ENCODE measurements at places on chromosomes 1 and 21. TPM values are rescaled to one million over a fixed set of nuclear protein-coding genes. Genes with fewer than 3 reads are reported as not detected.

- DNase-seq = no peak
Observed at GRCh38 chr1:169086603-169087455, 19.7 kb upstream of the ATP1B1 start.

The CYP4A22 gene
- total RNA-seq = not detected

The NEGR1 gene
- total RNA-seq = 8.0 TPM

The JAK1 gene
- total RNA-seq = 132 TPM

- no peak for DNase-seq
Observed at GRCh38 chr21:44887126-44887806, 13.8 kb upstream of the PTTG1IP start.

The LZIC gene
- total RNA-seq = 36.3 TPM

DNA sequence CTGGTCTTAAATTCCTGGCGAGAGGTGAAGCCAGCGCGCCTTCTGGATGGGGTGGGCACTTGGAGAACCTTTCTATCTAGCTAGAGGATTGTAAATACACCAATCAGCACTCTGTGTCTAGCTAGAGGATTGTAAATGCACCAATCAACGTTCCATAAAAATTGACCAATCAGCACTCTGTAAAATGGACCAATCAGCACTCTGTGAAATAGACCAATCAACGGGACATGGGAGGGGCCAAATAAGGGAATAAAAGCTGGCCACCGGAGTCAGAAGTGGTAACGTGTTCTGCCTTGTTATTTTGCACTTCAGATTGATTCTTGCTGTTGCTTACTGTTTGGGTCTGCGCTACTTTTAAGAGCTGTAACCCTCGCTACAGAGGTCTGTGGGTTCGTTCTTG lies 12.0 kb upstream of the LIN9 start:
- DNase-seq = no peak

The GBP5 gene
- 7.3 TPM for total RNA-seq

The DYRK1A gene
- 61.2 TPM for total RNA-seq

The S100A5 gene
- total RNA-seq = not detected

DNA sequence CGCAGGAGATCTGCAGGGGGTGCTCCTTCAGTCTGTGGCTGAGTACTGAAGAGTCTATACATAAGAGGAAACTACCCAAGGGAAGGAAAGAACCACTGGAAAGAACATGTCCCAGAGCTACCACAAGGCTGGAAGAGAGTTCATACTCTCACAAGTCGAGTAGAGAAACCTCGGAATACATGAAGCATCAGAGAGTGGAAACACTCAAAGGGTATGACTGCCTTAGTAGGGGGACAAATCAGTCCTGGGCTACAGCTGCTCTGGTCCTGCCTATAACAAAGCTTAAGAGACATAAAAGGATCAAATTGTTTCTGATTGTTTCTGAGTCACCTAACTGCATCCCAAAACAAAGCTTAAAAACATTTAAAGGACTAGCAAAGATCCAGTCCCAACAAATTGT lies 27.4 kb downstream of the TMEM50B start:
- no peak for DNase-seq

DNA sequence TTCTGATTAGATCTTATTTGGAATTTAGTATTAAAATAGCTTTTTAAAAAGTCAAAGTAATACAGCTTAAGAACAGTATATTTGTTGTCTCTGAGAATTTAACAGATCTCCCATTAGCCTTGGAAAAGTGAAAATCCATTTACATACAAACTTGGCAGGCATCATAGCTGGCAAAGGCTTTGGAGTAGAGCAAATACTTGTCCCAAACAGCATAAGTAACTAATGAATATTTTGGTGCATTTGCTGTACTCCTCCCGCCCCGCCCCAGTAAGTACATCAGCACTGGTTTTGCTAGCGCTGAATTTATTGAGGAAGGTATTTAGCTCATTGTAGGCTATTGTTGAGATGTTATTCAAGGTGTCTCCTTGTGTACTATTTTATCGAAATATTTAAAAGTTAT lies 417.7 kb upstream of the KAZN start:
- no peak for DNase-seq

The KCNK1 gene
- total RNA-seq = 44.8 TPM

- no peak for DNase-seq
Observed at GRCh38 chr1:245166471-245166885, 11.7 kb downstream of the KIF26B start.

GRCh38 chr1:217661407-217661806 lies 30.3 kb downstream of the SPATA17 start:
- no peak for DNase-seq

DNA sequence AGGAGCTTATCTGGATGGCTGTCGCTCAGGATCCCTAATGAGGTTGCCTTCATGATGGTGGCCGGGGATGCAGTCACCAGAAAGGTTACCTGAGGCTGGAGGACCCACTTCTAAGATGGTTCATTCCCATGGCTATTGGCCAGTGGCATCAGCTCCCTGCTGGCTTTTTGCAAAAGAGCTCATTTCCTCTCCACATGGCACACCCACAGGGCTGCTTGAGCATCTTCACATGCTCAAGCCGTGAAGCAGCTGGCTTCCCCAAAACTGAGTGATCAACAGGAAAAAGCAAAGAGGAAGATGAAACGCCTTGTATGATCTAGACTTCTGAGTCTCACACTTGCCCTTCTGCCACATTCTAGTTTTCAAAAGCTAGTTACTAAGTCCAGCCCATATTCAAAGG lies 124.6 kb upstream of the CXADR start:
- DNase-seq = no peak

DNA sequence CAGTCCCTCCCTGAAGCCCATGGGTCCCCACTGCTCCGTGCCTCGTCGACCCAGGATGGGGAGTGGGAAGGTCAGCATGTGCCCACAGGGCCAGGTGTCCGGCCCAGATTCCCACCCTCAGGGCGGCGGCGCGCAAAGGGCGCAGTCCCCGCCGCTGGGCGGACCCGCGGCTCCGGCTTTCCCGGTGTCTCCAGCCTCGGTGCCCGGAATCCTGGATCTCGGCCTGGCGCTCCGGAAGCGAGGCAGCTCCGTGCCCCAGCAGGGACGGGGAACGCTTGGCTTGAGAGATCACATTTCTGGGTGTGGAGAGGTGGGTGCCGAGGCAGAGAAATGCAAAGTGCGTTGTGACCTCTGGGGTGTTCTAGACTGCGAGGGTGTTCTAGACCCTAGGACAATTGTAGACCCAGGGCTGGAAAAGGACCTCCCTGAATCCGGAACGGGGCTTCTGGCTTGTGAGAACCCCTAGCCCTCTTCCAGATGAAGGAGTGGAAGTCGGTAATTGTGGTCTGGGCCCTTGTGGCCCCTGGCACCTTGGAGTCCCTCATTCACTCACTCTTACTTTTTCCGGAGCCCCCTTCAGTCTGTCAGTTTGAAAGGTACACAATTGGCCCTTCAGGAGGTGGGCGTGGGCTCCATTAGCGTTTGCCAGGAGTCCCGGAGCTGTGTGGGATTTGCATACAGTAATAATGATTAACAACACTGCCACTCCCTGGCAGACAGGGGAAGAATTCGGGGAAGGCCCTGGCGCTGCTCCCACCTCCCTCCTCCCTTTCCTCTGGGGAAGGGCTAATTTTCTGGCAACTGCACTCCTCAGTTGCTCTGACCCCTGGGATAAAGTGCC lies 1.6 kb upstream of the KCND3 start:
- peak; percentile 74 for DNase-seq

DNA sequence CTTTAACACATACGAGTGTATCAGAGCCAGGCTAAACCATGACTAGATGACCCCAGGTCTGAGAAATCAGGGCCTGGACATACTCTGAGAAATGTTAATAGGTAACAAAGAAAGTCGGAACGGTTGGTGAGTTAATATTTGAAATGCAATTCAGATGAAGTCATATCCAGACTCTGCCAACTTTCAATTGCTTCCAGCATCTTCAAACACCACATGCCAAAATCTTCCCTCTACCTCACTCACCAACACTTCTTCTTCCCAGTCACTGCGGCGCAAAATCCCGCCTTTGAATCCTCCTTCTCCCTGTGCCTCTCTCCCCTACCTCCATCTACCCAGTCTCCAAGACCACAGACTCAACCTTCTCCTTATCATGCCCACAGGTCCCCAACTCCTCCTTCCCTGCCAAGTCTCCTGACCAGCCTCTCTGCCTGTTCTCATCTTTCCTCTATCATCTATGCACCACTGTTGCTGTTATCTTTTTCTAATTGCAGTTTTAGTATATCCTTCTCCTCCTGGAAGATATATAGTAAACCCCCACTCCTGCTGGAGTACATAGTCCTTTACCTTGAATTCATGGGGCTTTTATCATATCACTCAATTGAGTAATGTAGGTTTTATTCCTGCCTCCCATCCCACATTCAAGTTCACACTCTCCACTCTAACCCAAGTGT lies 41.3 kb downstream of the ZBTB18 start:
- peak; percentile 28 for DNase-seq

DNA sequence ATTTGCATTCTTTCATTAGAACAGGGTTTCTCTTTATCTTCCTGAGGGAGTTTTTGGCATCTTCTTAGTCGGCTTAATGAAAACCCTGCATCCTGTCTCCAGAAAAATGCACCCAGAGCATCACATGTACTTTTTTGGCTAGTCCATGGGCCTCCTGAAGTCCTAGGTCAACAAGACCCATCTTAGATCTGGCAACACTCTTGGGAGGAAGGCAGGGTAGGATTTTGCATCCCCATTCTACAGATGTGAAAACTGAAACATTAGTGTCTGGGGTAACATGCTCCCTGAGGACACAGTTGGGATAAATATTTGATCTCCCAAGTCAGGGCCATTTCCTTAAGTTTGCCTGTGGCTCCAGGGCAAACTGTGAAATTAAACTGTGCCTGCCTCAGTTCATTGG lies 40.0 kb upstream of the HMGB4 start:
- no peak for DNase-seq

- DNase-seq = peak; percentile 90
Observed at GRCh38 chr1:220879076-220879508, at the start of gene HLX. HLX (plus strand) TSS chr1:220879443; CDS start chr1:220879858, 415 bp downstream.

The ZNF648 gene
- not detected for total RNA-seq

DNA sequence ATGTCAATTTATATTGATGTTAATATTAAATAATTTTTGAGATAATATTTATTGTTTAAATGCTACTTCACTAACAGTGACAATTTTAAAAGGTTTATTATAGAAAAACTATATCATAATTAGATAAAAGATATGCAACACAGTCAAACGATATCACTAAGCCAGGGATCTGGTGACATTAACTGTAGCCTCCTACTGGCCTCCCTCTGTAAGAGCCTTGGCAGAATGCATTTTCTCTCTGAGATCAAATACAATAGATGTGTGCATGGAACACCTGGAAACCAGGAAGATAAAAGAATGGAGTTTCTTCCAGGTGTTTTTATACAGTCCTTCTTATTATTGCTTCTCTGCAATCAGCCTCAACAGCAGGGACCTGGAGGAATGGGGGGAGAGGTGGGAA lies 1762.1 kb downstream of the BRINP3 start:
- no peak for DNase-seq

DNA sequence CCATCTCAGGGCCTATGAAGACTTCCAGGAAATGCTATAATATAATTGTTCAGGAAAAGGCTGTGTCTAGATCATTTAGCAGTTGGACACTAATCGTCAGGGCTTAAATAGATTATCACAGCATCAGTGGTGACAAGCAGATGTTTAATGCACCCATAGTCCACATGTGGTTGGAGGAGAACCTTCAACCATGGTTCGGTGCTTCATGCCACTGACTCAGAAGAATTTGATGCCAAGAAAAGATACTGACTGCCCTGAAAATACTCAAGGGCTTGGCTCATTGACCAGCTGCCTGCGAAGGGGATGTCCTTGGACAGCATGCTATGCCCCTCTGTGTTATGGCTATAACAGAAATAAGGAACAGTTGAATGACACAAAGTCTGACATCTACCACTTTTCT lies 175.7 kb downstream of the HHIPL2 start:
- no peak for DNase-seq
